ENCODE measurements at places on chromosomes 1 and 21. TPM values are rescaled to one million over a fixed set of nuclear protein-coding genes. Genes with fewer than 3 reads are reported as not detected.

The AUNIP gene
- total RNA-seq, result 1.9 TPM

The KIF14 gene
- total RNA-seq, result 1.2 TPM

The CD1C gene
- total RNA-seq, result 0.66 TPM

The SERBP1 gene
- total RNA-seq, result 200 TPM

The TMPRSS15 gene
- total RNA-seq, result not detected

Data from subcutaneous adipose tissue (tissue), 4 donors.